ENCODE measurements at places on chromosomes 7 and 10.

DNA sequence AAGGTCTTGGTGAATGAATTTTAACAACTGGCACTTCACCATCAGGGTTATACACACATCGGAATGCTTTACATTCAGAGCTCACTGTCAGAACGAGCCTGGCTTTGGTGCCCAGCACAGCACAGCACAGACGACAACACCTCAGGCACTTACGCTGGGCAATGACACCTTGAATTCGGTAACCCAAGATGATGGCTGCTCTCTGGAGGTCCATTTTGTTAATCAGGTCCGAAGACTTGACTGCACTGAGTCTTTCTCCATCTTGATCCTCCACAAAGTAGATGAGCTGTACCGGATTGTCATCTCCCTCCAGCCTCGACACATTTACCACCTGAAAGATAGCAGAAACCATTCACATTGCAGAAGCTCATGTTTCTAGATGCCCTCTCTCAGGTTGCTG, 82.4 kb downstream of the KIAA1549 start:
- DNase-seq, result no peak

GRCh38 chr10:121536310-121536913, 61.8 kb downstream of the FGFR2 start:
- no peak for DNase-seq

DNA sequence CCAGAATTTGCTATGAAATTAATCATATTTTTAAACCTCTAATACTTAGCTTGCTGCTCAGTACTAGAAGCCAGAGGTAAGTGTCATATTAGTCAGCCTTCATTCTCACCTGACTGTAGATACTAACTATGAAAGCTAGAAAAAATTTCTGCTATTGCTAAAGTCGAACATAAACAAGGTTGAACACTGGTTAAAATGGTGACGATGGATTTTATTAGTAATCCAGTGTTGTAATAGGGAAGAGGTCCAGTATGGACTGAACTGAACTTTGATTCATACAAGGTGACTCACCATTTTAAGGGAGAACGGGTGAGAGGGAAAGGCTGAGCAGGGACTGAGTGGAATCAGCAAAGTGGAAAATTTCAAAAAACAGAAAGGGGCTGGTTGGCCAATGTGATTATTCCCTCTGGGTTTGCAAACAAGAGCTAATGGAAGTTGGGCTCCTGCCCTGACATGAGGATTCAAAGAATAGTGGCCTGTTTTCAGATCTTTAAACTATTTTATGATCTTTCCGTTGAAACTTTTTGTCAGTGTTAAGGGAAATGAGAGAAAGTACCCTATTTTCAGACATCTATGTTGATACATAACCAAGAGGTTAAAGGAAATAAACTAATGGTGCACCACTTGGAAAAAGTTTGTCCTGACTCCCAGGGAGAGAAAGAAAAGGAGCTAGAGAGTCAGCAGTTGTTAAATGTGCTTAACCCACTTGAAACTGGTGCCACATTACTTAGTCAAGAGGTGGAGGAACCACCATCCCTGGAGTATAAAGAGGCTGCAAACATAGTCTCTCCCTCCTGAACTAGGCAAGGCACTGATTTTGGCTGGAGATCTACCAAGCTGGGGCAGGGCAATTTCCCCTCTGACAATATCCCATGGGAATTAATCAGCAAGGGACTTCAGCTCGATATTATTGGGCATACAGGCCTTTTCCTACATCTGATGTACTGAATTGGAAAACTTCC, 15.3 kb upstream of the AKR1C1 start:
- DNase-seq, result no peak

DNA sequence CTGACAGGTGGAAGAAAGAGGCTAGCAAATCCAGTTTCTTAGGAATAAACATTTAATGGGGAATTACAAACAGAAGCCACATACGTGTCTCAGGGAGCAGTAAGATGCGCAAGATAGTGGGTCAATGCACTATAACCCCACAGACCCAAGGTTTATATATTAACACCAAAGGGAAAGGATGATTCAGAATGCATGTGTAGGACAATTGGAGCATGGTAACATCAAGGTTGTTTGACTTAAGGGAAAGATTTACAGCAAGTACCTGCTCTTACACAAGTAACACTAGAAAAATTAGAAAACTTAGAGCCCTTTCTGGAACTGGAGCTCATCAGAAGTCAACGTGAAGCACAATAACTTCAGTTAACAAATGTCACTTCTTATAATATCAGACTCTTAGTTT, 161.1 kb upstream of the ZWINT start:
- DNase-seq, result no peak

DNA sequence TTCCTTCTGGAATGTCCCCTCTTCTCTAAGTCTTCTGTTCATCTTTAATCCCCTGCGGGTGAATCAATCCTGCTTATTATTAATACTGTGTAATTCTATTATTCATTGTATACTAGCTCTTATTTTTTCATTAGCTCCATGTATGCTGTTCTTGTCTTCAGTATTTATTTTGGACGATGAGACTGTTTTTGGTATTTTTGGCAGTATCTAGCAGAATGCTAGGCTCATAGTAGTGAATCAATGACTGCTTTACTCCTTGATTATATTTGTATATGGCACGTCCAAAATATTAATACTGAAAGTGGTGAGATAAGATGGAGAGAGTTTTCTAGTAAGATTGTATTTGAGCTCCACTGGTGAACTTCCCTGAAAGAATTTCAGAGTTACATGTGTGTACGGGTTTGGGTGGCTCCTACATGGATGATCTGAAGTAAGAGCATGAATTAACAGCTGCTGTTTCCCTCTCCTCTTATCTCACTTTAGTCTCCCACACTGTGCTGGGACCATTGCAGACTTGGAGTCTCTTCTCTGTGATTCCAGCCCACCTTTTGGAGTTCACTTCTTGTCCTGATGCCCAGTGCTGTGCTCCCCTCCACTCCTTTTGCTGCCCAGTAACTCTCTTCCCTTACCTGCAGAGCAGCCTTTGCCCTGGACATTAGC, 226.0 kb downstream of the CDK14 start:
- DNase-seq, result no peak

DNA sequence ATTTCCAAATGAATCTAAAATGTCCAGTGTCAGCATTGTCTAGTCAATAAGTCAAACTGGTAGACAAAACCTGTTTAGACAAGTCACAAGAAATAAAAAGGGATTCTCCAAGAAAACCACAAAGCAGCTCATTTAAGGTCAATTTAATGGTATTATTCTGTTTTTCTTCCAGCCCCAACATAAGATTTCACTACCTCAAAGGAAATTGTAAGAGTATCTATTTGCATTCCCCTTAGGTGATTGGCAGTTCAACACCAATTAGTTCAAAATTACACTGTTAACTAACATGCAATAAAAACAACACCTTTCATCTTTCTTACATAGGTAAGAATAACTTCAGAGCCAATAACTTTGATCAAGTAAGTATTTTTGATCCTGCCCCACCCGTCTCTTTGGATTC, 106.3 kb downstream of the RNF32 start:
- no peak for DNase-seq

- DNase-seq, result no peak
Measured at GRCh38 chr7:52129278-52129677, 812.7 kb upstream of the COBL start.

GRCh38 chr7:140230516-140230860, 53.7 kb upstream of the KDM7A start:
- DNase-seq, result peak; percentile 56

- no peak for DNase-seq
Measured at GRCh38 chr7:152137476-152138025, 112.1 kb downstream of the GALNT11 start.

DNA sequence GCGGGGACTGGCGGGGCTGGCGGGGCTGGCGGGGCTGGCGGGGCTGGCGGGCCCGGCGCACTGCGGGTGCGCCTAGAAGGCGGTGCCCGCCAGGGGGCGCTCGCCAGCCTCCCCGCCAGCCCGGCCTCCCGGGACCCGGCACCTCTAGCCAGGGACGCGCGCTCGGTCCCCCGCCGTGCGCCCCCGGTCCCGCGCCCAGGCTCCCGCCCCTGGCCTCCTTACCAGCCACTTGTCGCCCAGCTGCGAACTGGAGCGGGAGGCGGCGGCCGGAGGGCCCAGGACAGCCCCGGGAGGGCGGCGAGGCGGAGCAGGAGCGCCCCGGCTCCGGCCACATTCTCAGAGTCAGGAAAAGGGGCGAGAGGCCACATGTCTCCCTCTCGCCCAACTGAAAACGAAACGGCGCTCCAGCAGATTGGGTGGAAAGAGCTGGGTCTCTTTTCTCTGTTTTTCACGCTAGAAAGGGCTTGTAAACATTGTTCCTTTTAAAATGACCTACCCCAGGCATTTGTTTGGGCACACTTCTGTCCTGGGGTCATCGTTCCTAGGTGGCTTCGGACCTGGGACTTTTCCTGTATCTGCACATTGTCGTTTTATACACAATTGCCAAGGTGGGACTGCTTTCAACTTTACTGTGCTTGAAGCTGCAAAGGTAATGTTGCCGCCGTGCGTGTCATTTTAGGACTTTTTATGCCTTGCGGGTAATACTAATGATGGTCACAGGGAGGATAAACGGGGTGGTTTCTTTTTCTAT, 378 bp upstream of the PRKCQ start:
- DNase-seq, result no peak

- no peak for DNase-seq
Measured at GRCh38 chr10:126423732-126424491, 35.6 kb upstream of the ADAM12 start.

DNA sequence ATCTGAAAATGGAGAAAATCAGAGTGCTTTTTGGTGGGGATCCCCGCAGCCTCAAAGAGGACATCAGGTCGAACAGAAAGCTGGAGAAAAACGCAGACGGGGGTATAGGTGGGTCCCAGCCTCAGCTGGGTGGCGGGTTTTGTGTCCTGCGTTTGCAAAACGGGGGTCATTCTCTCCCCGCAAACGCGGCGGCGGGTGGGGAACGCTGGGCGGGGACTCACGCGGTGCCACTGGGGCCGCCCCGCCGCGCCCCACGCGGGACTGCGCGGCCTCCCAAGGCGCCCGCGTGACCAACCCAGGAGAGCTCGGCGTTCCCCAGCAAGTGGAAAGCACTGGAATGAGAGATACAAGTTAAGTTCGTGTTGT, 806 bp upstream of the VIPR2 start:
- no peak for DNase-seq

DNA sequence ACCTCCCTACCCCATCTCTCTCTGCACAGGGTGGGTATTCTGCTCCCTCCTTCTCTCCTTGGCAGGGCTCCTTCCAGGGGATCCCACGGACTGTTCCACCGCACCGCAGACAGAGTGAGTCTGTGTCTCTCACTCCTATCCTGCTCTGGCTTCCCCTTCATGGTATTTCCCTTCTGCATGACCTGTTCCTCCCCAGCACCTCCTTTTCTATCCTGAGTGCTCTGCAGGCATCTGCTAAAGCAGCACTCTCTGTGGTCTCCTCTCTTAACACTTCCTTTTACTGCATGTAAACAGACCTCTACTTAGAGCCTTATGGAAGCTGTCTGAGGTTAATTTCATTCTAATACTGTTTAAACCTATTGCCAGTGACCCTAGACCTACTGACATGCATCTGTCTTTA, 171.5 kb downstream of the CCSER2 start:
- DNase-seq, result no peak

DNA sequence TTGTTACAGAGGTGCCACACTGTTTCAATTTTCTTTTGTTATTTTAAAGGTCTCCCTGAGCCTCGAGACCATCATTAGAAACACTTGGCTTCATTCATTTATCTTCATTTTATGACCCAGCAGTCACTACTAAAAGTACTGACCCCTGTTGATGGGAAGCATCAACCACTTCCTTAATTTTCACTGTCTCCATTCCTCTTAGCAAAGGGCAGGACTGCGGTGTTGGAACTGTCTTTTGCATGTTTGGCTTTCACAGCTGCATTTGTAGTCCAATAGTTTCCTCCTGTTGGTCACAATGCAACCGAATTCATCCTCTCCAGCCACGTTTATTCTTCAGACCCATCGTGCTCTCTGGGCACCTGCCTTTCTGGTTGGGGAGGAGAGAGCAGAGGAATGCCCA, 46.7 kb upstream of the PDZD8 start:
- DNase-seq, result no peak

- no peak for DNase-seq
Measured at GRCh38 chr10:26805567-26806245, 55.1 kb downstream of the ABI1 start.

DNA sequence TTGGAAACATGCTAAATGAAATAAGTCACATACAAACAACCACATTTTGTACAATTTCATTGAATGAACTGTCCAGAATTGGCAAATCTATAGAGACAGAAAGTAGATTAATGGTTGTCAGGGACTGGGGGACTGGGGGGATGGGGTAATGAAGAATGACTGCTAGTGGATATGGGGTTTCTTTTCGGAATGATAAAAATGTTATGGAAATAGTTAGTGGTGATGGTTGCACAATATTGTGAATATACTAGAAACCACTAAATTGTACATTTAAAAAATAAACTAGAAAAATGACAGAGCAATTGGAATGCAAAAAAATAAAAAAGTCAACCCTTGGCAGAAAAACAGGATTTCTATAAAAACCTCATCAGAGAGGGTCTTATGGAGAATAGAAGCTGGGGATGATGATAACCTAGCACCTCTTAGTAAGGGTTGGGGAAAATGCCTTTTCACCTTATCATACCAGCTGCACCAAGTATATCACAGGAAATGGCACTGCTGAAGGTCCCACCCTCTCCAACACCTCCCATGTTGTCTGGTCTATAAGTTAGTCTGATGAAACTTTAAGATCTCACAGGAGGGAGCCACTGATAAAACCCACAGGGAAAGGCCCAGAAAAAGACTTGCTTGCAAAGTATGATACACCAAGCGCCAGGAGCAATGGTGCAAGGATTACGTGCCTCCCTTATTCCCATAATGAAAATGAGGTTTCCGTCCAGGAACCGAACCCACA, 23.1 kb upstream of the JAZF1 start:
- no peak for DNase-seq

DNA sequence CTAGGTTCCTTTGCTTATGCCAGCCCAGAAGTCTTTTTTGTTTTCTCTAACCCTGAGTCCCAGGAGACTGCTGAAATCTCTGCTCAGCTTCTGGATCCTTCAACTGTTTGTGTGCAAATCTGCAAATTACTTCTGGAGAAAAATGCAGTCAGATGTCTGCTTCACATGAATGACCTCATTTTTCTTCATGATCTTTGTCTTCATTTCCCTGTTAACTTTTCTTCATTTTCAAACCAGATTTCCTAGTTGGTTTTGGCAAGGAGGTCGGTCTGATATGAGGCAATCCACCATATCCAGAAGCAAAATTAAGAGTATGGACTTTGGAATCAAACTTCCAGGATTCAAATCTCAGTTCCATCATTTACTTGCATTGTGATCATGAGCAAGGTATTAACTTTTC, 66.8 kb downstream of the ZNF503 start:
- DNase-seq, result no peak

GRCh38 chr10:122112021-122112616, 123.2 kb downstream of the TACC2 start:
- DNase-seq, result no peak
